ENCODE measurements at places on chromosomes 1 and 21.

GRCh38 chr1:229221106-229222019 is 49.5 kb upstream of the RAB4A start:
- DNase-seq, result peak; percentile 64

DNA sequence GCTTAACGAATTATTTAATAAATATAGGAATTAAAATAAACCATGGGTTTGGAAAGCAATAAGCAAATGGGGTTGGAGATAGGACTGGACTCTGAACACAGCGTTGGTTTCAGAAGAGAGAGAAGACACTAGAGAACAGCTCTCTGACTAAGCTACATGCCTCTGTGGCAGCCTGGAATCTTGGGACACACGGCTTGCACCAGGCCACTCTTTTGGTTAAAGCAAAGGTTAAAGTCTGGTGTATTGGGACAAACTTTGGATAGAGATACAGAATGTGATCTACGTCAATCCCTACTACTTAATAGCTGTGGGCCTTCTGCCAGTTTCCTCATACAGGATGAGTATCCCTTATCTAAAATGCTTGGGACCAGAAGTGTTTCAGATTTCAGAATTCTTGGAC is 49.7 kb upstream of the HSD17B7 start:
- no peak for DNase-seq

- DNase-seq, result peak; percentile 45
Measured at GRCh38 chr21:42833439-42833815, 45.9 kb downstream of the WDR4 start.

DNA sequence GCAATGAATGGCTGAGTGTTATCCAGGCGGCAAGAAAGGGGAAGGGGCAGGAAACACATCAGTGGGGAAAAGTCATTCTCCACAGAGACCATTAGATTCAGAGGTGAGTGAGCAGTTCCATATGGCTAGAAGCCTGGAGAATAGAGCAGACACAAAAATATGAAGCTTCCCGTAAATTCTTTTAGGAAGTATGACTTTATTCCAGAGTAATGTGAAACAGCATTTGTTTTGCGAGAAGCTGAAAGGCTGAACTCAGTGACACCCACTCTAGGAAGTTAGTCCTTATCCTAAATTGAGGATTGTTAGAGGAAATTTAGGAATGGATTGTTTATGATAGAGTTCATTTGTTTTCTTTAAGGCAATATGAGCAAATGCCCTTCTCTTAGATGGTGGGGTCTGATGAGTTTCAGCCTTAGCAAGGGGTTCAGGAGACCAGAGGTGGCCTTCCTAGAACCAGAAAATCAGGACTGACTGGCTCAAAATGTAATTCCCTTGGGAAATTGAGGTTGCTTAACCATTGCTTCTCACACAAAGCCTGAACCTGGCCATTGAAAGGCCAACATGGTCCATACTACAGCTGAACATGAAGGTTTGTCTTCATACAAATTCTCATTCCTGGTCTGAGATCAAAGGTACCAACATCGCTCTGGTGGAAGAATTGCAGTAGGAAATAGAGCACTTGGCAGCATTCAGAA is 167.5 kb downstream of the TPR start:
- DNase-seq, result no peak

- DNase-seq, result no peak
Measured at GRCh38 chr21:42533963-42534355, 20.3 kb downstream of the SLC37A1 start.

DNA sequence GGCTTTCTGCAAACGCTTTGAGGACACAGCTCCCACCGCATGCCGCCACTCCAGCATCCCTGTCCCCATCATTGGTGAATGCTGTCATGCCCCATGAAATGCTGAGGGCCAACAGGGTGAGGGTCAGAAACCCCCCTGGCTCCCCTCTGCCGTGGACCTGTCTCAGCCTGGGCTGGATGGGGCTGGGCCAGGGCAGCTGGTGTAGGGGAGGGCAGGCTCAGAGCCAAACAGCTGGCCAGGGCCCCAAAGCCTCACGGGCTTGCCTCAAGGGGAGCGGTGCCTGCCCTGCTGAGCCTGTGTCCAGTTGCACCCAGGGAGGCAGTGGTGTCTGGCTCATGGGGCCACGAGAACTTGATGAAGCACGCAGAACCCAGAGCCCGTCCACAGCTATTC is 49.7 kb downstream of the S100B start:
- no peak for DNase-seq
